Urothelium cell line (cell line): ENCODE measurements at places on chromosomes 2 and 18.

DNA sequence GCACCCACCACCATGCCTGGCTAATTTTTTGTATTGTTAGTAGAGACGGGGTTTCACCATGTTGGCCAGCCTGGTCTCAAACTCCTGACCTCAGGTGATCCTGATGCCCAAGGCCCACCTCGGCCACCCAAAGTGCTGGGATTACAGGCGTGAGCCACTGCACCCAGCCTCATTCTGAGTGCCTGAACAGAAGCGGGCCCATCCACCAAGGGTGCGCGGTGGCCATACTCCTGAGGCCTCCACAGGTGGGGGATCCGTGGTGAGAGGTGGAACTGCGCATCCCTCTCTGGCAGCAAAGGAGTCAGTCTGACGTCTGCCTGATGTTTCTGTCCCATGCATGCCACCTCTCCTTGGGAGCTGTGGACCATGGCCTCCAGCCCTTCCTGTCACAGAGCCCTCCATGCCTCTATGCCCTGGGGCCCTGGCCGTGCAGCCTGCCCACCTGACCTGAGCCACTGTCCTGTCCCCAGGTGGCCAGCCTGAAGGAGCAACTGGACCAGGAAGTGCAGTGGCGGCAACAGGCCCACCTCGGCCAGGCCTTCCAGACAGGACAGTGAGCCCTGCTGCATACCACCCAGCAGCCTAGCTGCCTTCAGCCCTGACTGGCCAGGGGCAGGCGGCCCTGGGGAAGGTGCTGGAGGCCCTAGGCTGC lies 7.6 kb upstream of the SNED1 start:
- DNase-seq = no peak

DNA sequence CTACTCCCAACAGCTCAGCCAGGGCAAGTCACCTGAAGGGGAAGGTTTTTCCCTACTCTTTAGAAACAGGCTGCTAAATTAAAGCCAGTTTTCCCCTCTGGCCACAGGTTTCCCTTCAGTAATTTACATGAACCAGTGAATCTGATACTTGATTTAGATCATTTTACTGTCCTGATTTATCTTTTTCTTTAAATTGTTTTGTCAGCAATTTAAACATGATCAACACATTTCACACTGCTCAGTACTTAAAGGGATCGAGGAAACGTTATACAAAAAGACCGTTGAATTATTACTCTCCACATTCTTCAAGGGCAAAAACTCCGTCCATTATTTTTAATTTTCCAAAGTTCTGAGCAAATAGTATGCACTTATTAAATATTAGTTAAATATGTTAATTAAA lies 1165.7 kb upstream of the GYPC start:
- DNase-seq = no peak

GRCh38 chr2:152925547-152926448 lies 207.4 kb downstream of the ARL6IP6 start:
- peak; percentile 70 for DNase-seq

GRCh38 chr2:132638313-132639040 lies 31.5 kb downstream of the LYPD1 start:
- no peak for DNase-seq

- no peak for DNase-seq
These were observed 222.1 kb upstream of the SMAD2 start for GRCh38 chr18:48152549-48152948.

DNA sequence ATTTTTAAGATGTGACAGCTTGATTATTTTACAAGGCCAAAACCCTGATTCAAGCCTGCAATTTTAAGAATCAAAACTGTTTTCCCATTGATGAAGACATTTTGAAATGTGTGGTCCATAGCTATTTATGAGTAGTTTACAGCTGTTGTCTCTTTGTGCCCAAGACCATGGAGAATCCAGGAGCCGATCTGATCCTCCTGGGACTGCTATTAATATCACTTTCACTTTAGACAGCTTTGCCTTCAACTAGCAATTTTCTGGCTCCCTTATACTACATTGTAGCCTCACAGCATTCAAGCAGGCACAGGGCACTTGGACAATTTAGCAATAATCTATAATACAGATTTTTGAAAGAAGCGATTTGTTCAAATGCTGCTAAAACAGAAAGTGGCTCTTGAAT lies 172.9 kb downstream of the SLC8A1 start:
- DNase-seq = no peak

DNA sequence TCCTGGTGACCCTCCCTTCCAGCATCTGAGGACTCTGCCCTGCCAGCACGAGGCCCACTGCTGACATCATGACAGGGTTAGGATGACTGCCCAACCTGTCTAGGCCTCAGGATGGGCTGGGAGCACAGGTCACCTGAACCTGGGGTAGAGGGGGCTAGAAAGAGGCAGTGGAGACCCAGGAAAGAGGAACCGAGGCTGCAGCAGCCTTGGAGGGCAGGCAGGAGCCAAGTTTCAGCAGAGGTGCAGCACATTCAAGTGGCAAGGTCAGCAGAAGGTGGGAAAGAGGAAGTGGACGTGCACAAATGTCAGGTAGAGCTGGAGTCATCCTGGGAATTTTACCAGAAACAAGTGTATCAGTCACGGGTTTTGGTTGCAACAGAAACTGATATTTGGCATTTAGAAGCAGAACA lies 13.6 kb upstream of the RAB10 start:
- DNase-seq = no peak

GRCh38 chr18:5197032-5197434 lies at the start of gene AKAIN1:
AKAIN1 (minus strand) TSS chr18:5197257; CDS start chr18:5197053, 204 bp downstream.
- peak; percentile 93 for DNase-seq

GRCh38 chr18:71995904-71996465 lies 548.2 kb downstream of the CBLN2 start:
- no peak for DNase-seq

DNA sequence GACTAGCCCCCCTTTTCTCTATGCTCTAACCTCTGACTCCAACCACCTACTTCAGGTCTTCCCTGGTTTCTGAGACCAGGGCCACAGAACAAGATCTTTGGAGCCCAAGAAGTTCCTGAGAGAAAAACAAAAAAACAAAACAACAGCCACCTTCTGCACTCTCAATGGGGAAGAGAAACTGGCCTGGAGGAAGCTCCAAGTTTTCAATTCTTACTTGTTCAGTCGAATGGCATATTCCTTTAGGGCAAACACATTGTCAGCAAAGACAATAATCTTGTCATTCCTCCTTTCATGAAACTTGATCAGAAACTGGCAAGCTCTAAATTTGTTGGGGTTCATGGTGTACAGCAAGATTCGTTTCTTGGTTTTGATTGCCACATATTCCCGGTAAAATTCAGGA lies 15.0 kb downstream of the ERCC3 start:
- no peak for DNase-seq

- DNase-seq = peak; percentile 75
These were observed 139.4 kb downstream of the MTCL1 start for GRCh38 chr18:8844721-8845148.

GRCh38 chr2:162989507-162989906 lies 150.9 kb upstream of the KCNH7 start:
- DNase-seq = peak; percentile 11

DNA sequence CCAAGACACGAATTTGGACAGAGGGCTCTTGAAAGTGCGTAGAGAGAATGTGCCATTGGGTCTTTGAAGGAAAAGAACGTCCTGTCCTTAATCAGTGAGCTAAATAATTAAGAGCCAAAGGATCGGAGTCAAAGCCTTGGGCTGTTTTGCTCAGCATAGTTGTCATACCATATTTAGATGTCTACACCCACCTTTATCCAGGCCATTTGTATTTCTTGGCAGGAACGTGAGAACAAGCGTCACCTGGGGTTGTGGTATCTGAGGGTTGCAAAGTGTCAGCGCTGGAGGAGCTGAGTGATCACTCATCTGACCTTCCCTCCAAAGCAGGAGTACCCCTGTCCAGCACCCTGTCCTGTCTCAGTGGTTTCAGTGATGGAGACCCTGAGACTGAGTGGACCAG lies 4.5 kb downstream of the LPIN1 start:
- DNase-seq = no peak

DNA sequence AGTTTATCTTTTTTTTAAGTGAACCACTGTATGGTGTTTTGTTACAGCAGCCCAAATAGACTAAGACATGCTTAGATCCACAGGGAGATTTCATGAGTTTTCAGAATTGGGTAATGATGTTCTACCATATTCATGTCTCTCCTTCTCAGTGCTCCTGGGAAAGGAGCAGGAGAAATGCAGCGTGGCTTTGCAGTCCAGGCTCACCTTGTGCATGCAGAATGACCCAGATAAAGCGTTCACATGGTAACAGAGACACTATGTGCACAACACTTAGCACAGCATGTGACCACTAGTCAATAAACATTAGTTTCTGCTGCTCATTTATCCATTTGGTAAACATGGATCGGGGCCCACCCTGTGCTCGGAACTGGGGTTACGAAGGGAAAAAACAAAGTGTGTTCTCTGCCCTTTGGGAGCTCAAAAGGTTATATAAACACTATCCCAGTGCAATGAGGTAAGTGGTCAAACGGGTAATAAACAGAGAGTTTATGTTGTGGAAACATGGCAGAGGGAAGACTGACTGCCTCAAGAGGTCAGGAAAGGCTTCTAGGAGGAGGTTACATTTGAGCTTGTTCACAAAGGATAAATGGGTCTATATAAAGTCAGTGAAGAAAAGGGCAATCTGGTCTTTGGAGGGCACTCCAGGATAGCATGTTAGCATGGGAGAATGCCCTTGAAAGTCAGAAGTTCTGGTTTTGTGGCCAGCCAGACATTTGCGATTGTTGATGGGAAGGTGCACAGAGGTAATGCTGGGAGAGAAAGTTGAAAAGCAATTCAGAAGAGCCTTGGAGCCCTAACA lies 299.2 kb downstream of the TDRD15 start:
- no peak for DNase-seq

DNA sequence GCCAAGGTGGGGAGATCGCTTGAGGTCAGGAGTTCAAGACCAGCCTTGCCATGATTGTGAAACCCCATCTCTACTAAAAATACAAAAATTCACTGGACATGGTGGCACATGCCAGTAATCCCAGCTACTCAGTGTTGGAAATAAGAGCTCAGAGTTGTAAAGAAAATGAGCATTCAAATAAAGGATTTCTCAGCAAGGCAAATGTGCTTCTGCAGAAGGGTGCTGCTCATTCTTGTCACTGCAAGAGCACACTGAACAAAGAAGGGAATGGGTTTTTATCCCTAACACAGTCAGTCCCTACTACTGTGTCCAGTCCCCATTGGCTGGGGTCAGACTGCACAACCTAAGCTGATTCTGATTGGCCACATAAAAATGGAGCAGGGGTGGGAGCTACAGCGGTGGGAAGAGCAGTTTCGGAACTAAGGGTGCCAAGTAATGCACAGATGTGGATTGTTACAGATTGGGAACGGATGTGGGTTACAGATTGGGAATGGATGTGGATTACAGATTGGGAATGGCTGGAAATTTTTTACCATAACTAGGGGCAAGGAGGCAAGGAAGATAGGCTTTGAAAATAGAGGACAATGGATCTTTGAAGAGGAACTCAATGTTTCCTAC lies 31.1 kb upstream of the TRAPPC8 start:
- no peak for DNase-seq

GRCh38 chr2:8682719-8683667 lies 1.1 kb downstream of the ID2 start:
- DNase-seq = no peak

- no peak for DNase-seq
These were observed 123.9 kb upstream of the B3GNT2 start for GRCh38 chr2:62071760-62072680.

DNA sequence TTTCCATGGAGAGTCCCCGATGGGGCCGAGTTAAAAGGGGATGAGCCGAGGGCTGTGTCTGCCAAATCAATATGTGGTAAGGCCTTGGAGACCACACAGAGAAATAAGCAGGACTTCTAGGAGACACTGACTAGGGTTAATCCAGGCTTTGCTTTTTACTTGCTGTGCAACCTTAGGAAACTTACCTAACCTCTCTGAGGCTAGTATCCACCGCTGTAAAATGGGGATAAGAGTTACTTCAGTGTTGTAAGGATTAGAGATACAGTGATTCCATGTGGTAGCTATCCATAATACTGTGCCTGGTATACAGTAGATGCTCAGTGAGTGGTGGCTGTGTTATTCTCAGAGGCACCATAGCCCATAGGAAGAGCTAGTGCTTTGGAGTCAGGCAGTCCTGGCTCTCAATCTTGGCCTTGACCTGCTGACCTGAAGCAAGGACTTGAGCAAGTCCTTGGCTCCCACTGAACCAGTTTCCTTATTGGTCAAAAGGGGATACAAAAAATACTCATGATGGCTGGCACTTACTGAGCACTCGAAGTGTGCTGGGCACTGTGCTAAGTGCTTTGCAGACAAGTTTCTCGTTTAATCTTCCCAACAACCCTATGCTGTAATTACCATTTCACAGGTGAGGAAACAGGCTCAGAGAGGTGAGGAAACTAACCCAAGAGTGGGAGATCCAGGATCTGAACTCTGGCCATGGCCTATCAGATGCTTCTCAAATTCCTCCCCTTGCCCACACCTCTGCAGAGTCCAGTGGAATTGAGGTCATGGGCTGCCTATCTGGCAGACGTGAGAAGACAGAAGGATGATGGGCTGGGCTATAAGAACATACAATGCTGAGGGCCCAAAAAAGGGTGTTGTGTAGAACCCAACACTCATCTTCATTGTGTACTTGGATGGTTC lies 12.0 kb upstream of the DES start:
- peak; percentile 36 for DNase-seq

DNA sequence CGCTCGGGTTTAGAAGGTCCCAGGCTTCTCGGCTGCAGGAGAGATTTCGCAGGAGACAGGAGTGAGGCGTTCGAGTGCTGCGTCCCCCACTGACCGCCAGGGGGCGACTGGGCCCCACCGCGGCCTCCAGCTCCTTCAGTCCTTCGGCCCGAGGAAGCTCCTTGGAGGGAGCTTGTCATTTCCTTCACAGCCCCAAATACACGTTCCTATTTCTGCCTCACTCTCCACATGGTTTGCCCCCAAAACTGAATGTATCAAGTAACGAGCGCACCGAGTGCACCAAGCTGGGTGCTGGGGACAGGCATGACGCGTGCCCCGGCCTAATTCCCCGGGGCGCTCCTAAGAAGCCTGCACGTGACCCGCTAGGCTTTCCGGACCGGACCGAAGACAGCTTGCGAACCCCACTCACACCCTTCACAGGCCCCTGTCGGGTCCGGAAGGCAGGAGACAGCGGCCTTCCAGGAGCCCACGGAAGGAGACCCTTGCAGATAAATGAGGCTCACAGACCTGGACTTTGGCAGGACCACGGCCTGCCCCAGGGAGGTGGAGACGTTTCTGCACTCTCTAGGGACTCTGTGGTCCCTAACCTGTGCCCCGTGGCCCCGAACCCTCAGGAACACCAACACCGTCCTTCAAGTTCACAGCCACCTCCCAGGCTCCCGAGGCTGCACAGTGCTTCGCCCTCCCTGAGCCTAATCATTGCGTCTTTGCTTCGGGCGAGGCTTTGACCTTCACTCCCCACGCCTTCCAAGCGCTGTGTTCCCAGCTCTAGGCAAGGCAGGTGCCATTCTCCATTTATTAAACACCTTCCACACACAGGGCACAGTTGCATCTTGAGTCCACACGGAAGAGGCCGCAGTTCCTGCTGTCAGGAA lies 13.0 kb upstream of the FAHD2A start:
- DNase-seq = peak; percentile 89

GRCh38 chr2:11564816-11565567 lies 31.1 kb downstream of the GREB1 start:
- DNase-seq = no peak

GRCh38 chr2:171835386-171835785 lies 58.7 kb downstream of the SLC25A12 start:
- no peak for DNase-seq

- no peak for DNase-seq
These were observed 85.4 kb upstream of the ALPP start for GRCh38 chr2:232293191-232293590.

GRCh38 chr2:11011359-11011758 lies 99.6 kb downstream of the KCNF1 start:
- DNase-seq = no peak
